MG63 (cell line): ENCODE measurements at places on chromosomes 2 and 18.

DNA sequence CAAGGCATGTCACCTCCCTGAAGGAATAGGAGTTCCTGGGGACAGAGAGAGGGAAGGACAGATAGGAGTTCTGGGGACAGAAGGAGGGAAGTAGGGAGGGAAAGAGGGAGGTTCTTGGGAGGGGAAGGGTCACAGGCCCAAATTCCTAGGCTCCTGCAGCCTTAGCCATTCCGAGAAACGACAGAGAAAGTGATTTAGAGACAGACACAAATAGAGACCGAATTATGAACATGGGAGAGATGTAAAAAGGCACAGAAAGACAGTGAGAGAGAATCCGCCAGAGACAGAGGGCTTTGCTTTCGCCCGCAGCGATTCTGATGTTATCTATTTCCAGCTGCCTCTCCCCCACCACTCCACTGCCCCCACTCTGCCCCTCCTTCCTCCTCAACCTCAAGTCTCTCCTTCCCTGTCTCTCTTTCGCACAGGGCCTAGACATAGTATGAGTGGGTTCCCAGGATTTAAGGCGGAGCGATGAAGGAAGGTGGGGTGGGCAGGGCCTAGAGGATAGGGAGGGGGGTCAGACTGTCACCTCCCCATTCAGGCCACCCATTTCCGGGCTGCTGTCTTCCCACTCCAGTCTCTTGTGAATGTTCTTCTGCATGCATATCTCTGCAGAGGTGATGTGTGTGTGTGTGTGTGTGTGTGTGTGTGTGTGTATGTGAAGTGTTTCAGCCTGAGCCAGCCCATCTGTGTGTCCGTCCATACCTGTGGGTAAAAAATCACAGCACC lies 3.3 kb upstream of the WNT6 start:
- no peak for DNase-seq

DNA sequence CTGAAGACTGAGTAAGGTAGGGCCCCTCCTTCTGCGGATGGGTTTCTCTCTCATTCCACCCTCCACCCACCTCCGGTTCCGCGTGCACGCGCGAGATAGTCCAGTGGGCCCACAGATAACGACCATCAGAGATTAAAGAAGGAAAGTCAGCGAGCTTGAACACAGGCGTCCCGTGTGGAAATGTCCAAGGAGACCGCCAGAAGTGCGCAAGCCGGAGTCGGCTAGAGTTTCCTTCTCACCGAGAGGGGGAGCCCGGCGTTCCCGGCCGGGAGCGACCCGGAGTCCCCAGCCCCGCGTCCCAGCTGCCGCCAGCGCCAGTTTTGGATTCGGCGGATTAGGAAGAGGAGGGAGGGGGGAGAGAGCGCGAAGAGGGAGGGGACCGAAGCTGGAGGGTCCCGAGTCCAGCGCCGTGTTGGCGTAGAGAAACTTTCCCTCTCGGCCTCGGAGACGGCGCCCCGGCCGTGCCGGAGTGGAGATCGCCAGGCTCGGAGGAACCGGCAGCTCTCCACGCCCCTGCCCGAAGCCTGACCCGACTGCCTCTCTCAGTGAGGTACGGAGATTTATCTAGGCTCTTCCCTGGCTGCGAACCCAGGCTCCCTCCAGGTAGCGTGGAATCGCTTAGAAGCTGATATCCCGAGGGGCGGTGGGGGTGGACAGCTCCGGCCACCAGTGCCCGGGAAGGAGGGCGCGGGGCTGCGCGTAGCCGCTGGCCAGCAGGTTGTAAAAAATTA lies at the start of gene GULP1:
TSS of gene GULP1 (plus strand) at position 258 of the 731 bp plus-strand sequence. CDS start 185,829 bp downstream, outside the sequence.
- DNase-seq, result peak; percentile 79

DNA sequence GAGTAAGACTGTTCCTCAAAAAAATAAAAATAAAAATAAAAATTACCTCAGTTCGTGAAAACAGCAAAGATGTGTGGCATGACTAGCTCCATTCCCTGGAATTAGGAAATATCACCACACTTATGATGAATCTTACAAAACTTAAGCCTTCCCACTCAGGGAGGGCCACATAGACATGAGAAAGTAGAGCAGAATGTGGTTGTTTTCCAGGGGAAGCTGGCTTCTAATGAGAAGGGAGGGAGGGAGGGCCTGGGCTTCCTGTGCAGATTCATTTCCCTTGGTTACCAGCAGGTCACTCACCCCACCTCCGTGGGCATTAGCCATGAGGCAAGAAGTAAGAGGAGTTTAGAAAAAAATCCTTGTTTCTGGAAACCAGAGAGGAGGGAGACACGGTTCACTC lies 95.9 kb upstream of the RMDN2 start:
- peak; percentile 83 for DNase-seq

- DNase-seq, result no peak
Measured at GRCh38 chr2:162368494-162368893, 24.6 kb downstream of the GCA start.

DNA sequence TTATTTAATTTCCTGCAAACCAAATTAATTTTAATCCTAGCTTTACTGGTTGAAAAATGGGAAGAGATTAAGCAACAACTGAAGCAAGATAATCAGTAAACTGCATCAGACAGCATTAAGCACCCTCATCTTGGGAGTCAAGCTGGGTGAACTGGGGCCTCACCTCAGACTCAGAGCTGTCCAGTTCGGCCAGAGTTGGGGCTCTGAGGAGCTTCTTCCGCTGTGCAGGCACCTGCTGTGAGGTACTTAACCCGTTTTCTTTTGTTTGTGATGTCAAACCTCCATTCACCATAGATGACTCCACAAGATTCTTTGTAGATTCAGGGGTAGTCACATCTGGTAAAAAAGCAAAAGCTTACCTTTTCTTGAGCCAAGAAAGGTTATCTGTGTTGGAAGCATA lies 71.8 kb downstream of the PRELID3A start:
- DNase-seq, result no peak

DNA sequence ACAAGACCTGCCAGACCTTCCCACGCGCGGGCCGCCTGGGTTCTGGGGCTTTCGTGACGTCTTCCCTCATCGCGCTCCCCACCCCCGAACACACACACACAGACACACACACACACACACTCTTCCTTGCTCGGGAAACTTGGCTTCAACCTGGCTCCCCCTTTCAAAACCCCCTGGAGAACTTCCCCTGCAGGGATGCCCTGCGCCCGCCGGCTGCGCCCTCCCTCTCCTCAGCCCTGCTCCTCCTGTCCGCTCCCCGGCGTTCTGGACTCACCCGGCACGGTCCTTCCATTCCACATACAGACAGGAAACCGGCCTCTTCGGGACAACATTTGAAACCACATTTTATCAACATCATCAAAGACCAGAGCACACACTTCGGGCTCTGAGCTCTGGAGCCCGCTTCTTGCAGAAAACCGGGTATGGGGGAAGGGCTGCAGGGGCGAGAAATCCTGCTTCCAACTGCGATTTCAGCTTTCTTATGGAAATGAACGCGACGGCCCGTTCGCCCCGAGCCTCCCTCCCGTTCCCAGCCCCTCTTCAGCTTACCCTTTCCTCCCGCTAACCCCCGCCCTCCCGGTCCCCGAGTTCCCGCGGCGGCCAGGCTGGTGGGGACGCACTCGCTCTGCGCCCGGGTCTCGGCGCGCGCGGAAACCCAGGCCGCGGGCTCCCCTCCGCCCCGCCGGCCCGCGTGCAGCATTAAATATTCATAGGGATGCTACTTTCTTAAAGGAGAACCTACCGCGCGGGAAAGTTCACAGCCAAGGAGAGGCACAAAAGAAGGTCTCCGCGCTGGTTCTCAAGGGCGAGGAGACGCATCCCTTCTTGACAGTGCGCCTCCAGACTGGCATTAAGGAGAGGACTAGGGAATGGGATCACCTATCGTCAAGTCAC lies 18.3 kb downstream of the POU3F3 start:
- DNase-seq, result no peak
